Left kidney (tissue), 8 donors: ENCODE measurements at places on chromosomes 3 and 15.

DNA sequence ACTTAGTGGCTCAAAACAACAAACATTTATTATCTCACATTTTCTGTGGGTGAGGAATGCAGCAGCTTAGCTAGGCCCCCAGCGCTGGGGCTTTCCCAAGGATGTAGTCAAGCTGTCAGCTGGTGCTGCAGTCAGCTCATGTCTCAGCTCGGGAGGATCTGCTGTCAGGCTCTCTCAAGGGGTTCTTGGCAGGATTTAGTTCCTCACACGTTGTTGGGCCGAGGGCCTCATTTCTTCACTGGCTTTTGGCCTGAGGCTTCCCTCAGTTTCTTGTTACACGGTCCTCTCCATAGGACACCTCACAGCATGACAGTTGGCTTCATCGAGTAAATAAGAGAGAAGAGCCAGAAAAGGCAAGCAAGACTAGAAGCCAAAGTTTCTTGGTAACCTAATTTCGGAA lies 13.7 kb upstream of the U2SURP start:
- no peak for DNase-seq

DNA sequence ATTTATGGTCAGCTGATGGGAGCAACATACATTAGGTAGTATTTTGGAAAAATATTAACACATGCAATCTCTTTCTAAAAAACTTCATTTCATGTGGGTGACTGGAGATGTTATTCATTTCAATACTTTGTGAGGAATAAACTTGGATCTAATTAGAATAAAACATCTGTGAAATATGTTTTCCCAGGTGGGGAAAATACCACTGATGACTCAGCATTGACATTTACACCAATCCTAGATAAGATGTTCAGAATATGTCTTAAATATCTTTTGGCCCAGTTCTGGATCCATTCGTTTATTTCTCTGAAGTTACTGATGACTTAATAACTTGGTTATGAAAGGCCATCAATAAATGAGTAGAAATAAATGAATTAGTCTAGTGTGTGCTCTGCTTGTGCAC lies 247.6 kb downstream of the CHST2 start:
- DNase-seq, result no peak

DNA sequence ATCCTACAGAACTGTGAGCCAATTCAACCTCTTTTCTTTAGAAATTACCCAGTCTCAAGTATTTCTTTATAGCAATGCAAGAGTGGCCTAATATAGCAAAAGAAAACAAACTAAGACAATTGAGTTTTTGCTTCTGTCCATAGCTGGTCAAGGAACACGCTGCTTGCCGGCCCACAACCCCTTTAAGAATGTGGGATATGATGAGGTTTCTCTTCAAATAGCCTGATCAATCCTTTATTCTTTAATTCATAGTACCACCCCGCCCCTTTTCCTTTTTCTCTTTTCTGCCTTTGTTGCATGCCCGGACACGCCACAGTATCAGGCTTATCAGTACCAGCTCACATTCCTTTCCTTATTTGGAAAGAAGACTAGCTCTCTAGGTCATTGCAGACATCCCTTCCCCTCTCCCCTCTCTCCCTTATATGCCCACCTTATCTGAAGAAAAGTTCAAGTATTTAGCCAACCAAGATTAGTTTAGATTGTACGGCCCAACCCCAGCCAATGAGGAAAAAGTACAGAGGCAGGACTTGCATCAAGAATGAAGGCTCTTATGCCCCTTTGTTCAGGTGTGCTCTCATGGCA lies 404.5 kb downstream of the OCA2 start:
- no peak for DNase-seq

DNA sequence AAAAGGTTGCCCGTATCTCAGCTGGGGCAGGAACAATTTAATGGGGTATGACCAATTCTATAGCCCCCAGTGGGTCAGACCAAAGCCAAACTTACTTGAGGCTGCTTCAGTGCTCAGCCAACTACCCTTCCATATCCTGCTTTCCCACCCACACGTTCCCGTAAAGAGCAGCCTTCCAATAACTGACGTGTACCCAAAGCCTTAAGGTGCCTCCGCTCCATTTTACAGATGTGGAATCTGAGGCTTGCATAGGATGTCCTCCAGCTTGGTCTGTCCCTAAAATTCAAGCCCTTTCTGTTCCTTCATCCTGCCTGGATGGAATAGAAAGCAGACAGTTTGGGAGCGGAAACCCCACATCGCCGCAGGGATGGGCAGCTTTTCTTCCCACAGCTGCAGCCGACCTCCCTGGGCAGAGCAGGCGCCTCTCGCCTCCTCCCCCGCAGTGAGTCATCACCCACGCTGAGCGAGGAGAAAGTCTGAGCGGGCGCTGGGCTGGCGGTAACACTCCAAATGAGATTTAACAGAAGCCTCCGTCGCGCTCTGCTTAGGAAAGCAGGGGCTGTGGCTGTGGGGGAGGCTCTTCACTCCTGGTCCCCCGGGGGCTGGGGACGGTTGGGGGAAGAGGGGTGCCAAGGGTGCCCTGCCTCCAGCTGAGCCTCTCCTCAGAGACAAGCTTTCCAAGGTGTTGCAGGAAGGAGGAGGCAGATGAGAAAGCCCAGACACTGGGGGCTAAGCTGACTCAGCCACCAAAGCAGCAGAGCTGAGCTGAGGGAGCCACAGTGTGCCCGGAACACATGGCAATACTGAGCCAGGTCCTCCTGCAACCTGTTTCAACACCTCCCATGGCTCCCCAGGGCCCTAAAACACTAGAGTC lies 57.8 kb upstream of the HRH1 start:
- peak; percentile 65 for DNase-seq

- no peak for DNase-seq
Measured at GRCh38 chr3:152284906-152285305, 16.2 kb downstream of the MBNL1 start.

DNA sequence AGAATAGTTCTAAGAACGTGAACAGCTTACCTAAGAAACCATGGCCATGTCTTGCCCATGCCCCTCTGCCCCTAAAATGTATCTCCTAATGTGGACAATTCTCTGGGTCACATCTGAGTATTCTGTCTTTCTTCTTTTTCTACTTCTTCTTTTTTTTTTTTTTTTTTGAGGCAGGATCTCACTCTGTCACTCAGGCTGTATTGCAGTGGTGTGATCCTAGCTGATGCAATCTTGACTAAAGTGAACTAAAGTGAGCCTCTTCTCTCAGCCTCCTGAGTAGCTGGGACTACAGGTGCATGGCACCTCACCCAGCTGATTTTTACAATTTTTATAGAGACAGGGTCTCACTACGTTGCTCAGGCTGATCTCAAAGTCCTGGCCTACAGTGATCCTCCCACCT lies 204.8 kb upstream of the ZPLD1 start:
- no peak for DNase-seq

DNA sequence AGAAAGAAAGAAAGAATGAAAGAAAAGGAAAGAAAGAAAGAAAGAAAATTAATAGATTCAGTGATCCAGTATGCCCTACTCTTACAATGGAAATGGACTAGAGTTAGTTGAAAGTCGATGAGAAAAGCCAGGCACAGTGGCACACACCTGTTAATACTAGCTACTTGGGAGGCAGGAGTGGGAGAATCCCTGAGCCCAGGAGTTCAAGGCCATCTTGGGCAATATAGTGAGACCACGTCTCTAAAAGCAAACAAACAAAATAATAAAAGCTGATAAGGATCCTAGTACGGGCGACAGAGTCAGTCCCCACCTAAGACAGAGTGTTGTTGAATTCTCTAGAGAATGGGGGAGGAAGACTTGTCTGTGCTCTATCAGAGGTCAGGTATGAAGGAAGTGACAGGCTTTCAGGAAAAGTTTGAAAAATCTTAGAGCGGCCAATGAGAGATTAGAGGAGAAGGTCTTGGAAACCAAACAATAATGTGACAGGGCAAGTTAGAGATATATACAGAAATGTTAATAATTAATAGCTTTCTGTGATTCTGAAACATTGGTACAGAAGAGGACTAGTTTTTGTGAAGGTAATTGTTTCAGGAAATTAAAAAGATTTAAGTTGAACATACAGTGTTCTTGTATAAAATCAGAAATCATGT lies 117.9 kb upstream of the PTX3 start:
- no peak for DNase-seq

DNA sequence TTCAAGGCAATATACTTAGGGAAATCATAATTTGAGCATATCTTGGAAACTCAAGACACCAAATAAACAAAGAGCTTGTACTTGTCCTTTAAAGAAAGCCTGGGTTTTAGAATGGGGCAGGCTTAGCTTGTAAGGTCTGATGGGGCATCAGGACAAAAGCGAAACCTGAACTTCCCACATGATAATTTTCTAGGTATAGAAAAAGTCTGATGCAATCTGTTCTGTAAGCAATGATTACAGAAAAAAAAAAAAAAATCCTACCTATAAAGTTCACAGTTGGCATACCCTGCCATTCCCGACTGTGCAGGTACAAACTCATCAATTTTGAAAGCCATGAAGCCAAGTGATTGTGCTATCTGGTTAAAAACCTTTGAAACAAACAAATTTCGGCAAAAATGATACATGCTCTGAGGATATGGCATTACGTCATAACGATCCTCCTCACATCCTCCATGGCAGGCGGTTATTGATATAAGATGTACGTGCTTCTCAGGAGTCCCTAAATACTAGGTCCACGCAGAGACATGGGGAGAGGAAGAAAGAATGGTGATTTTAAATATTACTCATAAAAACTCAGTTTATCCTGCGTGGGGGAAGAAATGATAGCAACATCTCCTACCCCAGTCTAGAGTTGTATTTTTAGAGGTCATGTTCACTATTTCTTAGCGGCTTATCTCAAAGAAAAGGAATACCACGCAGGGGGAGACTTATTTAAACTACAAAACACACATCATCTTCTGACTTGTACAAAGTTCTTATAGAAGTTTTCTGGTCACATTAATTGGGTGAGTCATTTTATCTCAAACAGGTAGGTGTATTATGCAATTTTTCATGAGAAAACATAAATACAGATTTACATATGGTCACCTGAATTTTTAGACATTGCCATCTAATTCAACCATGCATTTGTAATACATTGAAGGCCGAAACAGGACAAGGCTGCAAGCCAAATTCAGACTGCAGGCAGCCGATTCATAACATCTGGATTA lies 27.0 kb downstream of the MB21D2 start:
- no peak for DNase-seq

DNA sequence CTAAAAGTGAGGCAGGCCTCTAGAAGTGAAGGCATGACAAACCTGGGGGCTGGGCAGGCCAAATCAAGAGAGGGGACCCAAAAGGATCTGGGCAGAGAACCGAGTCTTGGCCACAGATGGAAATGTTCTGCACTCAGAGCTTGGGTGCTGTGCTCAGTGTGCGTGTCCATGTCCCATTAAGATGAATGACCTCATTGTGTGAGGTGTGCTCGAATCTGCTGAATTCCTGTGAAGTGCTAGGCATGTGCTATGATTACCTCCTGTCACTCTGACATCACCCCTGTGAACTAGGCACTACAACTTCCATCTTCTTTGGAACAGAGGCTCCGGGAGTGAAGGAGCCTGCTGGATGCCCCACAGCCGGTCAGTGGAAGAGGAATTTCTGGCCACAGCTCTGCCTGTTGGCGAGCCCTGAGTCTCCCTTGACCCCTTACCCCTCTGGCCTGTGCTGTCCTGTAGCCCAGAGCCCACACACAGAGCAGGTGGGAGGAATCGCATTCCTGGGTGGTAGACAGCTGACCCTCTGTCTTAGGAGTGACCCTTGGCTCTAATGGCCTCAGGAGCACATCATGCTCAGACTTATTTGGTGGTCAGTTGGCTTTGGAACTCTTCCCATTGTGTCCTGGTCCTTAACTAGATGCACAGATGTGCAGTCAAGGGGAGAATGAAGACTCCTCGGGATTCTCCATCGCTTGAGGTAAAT lies 67.6 kb upstream of the CTDSPL start:
- no peak for DNase-seq

GRCh38 chr3:66413151-66413751 lies 87.6 kb downstream of the LRIG1 start:
- no peak for DNase-seq

DNA sequence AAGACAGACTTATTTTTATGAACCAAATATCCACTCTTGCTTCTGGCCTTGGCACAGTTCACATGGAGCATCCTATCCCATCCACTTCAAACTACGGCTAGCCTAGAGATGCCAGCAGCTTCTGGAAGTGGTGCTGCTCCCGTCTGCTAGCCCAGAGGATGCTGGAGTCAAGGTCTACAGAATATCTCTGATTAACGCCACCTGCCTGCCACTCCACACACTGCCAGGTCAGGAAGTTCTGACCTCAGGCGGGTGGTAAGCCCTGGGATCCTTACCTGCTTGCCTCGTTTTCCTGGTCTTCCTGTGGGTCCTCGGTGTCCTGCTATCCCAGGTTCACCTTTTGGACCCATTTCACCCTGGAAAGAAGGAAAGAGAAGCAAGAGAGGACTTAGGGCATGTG lies 42.9 kb downstream of the EAF1 start:
- DNase-seq, result no peak

GRCh38 chr3:123004201-123004918 lies 23.2 kb downstream of the SEMA5B start:
- DNase-seq, result no peak

DNA sequence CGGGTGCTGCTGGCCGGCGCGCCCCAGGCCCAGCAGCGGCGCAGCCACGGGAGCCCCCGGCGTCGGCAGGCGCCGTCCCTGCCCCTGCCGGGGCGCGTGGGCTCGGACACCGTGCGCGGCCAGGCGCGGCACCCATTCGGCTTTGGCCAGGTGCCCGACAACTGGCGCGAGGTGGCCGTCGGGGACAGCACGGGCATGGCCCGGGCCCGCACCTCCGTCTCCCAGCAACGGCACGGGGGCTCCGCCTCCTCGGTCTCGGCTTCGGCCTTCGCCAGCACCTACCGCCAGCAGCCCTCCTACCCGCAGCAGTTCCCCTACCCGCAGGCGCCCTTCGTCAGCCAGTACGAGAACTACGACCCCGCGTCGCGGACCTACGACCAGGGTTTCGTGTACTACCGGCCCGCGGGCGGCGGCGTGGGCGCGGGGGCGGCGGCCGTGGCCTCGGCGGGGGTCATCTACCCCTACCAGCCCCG lies 777 bp downstream of the LOXL1 start:
- DNase-seq, result peak; percentile 43
